CD4-positive, alpha-beta T cell treated with Interleukin-6 at 100 ng/mL for 8 hours (primary cell): ENCODE measurements at places on chromosomes 1 and 21.

DNA sequence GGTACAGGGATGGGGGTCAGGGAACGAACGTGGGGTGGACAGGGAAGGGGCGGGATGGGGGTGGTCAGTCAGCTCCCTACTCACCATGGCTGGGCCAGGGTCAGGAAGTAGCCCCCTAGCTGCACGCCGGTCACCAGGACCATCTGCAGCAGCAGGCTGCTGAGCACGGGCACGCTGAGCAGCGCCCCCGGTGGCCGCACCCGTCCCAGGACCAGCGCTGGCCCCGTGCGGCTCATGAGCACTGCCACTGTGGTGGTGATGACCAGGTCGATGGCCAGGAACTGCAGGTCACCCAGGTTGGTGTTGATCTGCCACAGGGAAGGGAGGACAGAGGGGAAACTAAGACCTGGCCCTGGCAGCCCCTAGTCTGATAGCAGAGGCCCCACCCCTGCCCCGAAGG lies 6.5 kb upstream of the MFAP2 start:
- no peak for DNase-seq

GRCh38 chr1:15152318-15153183 lies 996 bp upstream of the TMEM51 start:
- no peak for DNase-seq

GRCh38 chr1:56139836-56140235 lies 439.5 kb downstream of the PLPP3 start:
- DNase-seq: no peak

DNA sequence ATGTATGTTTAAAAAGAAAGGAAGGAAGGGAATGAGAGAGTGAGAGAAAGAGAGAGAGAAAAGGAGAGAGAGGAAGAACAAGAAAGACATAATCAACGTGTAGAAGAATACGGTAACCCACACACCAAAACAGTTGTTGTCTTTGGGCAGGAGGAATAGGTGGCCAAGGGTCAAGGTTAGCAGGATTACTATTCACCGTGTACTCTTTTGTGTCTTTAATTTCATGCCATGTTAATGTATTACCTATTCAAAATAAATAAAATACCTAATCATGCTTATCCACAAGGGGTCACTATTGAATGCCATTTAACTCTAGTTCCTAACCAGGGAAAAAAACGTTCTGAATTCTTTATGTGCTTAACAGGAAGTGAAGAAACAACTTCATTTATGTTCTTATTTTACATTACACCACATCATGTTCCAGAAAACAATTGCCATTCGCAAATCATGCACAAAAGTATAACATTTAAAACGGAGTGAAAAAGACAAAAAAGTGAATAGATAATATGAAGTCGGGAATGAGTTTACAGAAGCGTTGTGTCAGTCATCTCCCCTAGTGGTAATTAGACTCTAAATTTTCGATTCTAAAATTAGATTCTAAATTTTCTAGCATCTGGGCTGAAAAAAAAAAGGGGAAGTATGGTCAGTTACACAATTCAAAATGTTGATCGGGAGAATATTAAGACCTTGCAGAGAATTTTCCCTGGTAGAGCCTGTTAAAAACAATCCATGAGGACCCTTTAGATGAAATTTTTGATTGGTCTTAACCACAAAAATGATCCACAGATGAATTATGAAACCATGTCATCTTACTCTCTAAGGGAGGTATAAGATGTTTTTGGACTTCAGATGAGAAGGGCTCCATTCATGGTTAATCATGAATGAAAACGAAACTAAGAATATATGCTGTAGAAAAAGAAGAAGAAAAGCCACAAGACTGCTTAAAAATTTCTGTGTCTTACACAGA lies 700 bp upstream of the KMO start:
- peak; percentile 57 for DNase-seq

GRCh38 chr1:39908534-39908933 lies 6.8 kb upstream of the MYCL start:
- no peak for DNase-seq
